Foreskin keratinocyte (primary cell): ENCODE measurements at places on chromosomes 7 and 10. TPM values are rescaled to one million over a fixed set of nuclear protein-coding genes. Genes with fewer than 3 reads are reported as not detected.
A peak's percentile ranks its signal among the peaks of the same experiment; 100 is the strongest.

GRCh38 chr10:32980558-32981468 lies 22.8 kb upstream of the ITGB1 start:
- DNase-seq: peak; percentile 100

DNA sequence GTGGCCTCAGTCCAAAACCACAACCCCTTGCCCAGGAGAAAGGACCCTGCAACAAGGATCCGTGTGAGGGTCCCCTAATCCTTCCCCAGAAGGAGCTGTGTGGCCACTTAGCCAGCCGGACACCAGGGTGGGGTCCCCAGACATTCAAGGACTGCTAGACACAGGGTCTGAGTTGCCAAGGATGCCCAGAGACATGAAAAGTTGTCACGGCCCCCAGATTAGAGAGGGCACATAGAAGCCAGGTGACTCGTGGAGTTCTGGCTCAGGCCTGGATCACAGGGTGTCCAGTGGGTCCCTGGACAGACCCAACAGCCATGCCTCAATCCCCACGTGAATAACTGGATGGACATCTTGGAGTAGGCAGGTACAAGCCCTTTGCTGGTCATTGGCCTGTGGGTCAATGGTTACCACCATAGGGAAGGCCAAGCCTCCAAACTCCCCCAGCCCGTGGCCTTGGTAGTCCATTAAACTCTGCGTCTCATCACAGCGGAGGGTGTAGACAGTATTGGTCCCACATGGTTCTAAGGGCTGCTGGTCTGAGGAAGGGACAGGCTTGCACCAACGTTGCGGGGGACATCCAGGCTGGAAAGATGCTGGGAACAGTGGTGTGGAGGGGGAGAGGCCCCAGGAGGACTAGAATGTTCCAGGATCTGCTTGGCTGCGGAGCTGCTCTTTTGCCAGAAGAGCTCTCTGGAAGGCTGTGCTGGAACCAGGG lies 205.9 kb upstream of the PPP2R2D start:
- no peak for DNase-seq

- peak; percentile 38 for DNase-seq
Measured at GRCh38 chr10:60488111-60488669, 98.5 kb upstream of the ANK3 start.

SPDYE8 gene
- total RNA-seq: not detected in 2 replicates

OR2A1 gene
- not detected in 2 replicates for total RNA-seq
